Activated T-helper 17 cell treated with anti-CD3 and anti-CD28 coated beads, Interleukin-2, amount 50 U/mL, for 72 hours (primary cell): ENCODE measurements at places on chromosomes 1 and 21. TPM values are rescaled to one million over a fixed set of nuclear protein-coding genes. Genes with fewer than 3 reads are reported as not detected.

GRCh38 chr1:12272770-12273169, 42.9 kb downstream of the VPS13D start:
- no peak for ATAC-seq

LMX1A gene
- total RNA-seq = not detected

FCGR1A gene
- total RNA-seq = not detected

NDC1 gene
- total RNA-seq = 23.3 TPM

SHC1 gene
- 60.9 TPM for total RNA-seq

DNA sequence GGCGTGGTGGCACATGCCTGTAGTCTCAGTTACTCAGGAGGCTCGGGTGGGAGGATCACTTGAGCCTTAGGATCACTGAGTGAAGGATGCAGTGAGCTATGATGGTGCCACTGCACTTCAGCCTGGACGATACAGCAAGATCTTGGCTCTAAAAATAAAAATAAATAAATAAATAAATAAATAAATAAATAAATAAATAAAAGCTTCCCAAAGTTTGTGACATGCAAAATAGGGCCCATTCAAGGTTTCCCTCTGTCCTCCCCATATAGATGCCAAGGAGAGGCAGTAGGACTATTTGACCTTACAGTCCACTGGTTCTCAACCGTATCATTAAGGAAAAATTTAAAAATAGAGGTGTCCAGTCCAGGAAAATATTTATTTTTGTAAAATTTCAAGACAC, 41.2 kb downstream of the ZBTB8OS start:
- no peak for ATAC-seq

- ATAC-seq = no peak
Observed at GRCh38 chr1:170768929-170769328, 105.0 kb downstream of the PRRX1 start.

- no peak for ATAC-seq
Observed at GRCh38 chr1:150365941-150366340, 2.0 kb downstream of the RPRD2 start.

ALX3 gene
- not detected for total RNA-seq

- ATAC-seq = no peak
Observed at GRCh38 chr1:6178751-6179563, 1.2 kb downstream of the CHD5 start.

B4GALT2 gene
- 18.5 TPM for total RNA-seq

LCE3D gene
- total RNA-seq = not detected

DNA sequence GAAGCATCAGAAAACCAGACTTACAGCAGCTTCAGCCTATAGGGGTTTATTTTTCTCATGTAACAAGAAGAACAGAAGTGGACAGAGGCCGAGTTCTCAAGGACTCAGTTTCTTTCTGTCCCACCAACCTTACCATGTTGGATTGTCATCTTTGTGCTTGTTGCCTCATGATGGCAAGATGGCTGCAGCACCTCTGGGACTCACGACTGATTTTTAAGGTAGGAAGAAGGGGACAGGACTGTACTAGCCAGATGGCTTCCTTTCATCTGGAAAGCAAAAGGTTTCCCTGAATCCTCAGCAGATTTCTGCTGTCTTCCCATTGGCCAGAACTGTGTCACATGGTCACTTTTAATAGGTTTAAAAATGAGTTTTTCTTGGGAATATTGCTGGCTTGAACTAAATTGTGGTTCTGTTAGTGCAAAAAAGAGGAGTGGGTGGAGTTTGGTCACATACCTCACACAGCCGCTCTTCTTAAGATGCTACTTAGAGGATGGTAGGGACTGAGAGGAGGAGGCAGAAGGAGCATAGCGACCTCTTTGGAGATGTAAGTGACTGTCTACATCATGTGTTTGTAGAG, 48.1 kb upstream of the ENAH start:
- ATAC-seq = no peak

- ATAC-seq = no peak
Observed at GRCh38 chr21:45836268-45836655, 145.3 kb upstream of the COL6A1 start.

GJC2 gene
- 0.43 TPM for total RNA-seq

RIT1 gene
- total RNA-seq = 79.8 TPM
